ENCODE measurements at places on chromosomes 11 and 22.

- DNase-seq: no peak
These were observed 318.7 kb downstream of the CADM1 start for GRCh38 chr11:115185507-115185906.

DNA sequence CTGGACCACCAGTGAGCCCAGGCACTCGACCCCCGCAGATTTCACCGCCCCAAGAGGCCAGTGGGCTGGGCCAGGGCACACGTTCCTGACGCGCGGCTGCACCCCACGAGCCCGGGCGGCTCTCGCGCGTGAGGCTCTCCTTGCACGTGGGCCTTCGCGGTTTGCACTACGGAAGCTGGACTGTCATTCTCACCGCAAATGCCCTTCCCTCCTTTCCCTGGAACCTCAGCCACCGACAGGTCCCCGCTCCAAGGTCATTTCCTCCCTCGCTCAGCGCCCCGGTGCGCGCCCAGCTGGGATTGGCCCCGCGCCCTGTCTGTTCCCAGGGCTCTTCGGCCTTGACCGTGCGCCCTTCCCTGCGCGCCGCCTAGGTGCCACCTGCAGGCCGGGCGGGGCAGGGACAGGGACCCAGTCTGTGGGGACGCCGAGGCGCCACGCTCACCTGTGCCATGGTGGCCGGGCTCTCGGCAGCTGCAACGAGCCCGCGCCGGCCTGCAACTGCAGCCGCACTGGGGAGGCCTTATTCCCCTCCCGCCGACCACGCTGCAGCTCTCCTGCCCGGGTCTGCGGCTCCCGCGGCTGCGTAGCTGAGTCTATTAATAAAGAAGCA is 2.1 kb upstream of the CPT1A start:
- DNase-seq: peak; percentile 96

DNA sequence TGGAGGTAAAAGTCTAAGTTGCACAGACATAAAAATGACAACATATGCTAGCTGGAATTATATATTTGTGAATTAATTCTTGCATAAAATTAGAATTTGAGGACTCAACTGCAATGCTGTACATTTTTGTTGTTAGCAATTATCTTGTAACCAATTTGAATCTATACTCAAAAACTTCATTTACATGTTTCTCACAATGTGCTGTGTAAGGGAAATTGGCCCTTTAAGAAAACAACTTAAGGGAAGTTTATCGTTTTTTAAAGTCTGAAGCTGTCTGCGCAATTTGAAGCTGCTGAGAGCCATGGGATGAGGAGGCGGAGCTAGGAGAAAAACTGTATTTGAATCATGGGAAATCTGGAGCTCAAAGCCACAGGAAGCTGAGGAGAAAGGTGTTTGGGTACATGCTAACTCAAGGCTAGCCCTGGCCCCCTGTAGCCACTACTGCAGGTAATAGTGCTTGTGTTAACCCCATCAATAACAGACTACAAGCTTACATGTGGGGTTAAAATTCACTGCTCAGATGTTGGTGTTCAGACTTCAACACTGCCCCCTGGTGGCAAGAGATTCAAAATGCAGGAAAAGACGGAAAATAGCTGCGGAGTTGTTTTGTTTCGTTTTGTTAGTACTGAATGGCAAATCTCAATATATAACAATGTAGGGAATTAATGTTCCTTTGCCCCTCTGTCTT is 126.1 kb downstream of the BRD1 start:
- DNase-seq: peak; percentile 61

- DNase-seq: no peak
These were observed 90.3 kb downstream of the C11orf87 start for GRCh38 chr11:109512249-109512648.

GRCh38 chr11:31492320-31492913 is 17.0 kb downstream of the IMMP1L start:
- DNase-seq: no peak

- DNase-seq: no peak
These were observed 67.1 kb downstream of the NAV2 start for GRCh38 chr11:19779740-19780139.

DNA sequence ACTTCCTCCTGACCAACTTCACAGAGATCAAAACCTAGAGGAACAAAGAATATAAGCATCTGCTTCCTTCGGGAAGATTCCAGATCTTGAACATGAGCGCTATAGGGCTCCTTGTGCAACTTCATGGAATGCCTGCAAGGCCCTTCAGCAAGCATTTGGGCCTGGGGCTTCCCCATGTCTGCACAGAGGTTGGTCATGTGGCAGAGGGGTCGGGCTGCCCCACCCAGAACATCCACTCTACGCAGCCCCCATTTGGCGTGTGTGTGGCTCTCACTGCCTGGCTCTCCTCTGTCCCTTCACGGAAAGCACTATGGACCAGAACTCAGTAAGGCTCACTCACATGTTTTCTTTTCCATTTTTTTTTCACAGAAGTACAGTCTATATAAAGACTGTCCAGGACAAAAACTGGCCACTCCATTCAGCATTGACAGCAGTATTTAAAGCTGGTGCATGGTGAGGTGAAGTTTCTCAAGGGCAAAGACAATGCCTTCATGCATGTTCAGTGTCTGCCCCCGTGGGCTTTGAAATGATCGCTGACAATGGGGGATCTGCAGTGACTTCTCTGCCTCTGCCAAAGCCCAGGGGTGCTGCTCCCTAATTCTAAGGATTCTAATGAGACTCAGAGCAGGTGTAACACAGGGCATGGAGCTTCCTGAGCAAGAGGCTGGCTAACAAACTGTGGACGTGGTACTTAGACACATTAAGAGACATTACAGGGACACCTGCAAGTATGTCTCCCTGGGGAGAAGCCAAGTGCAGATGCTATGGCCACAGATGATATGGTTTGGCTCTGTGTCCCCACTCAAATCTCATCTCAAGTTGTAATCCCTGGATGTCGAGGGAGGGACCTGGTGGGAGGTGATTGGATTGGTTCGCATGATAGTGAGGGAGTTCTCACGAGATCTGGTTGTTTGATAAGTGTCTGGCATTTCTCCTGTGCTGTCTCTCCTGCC is 66.5 kb upstream of the PITPNB start:
- peak; percentile 29 for DNase-seq

Measured in endodermal cell (in vitro differentiated cells).